Mesenchymal stem cell (in vitro differentiated cells and primary cell): ENCODE measurements at places on chromosomes 5 and 9.

DNA sequence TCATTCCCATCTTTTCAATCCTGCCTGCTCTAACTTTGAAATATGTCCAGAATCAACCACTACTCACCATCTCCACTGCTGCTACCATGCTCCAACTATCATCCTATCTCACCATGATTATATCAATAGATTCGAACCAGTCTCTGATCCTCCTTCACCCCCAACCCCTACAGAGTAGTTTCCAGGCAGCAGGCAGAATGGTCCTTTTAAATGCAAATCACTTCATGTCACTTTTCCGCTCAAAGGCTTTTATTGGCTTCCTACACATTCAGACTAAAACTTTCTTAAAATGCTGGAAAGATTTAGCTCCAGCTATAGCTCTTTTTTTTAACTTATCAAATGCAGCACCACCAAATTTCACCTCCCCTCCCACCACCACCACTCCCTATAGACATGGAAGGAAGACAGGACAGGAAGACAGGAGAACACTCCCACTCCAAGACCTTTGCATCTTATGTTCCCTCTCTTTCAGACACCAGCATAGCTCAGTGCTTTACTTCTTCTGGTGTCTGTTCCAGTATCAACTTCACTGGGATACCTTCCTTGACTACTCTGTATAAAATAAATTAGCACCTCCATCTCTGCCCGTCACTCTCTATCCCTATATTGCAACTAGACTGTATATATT, 9.9 kb upstream of the PPP2R2B start:
- no peak overlapping the region for H3K4me3 ChIP-seq
- DNase-seq: no peak
- H3K27me3 ChIP-seq: no peaks in the 10 kb centered on the region
- H3K27ac ChIP-seq: no peak overlapping the region

- H3K27me3 ChIP-seq: no peaks in the 10 kb centered on the region
- no peaks in the 10 kb centered on the region for H3K4me1 ChIP-seq
- no peaks in the 10 kb centered on the region for H3K36me3 ChIP-seq
- DNase-seq: peak; percentile 2
- no peak overlapping the region for H3K27ac ChIP-seq
Observed at GRCh38 chr5:165057145-165057544, 1551.7 kb downstream of the MAT2B start.

GRCh38 chr5:137027758-137028157, 471.4 kb downstream of the SPOCK1 start:
- no peak overlapping the region for H3K27ac ChIP-seq
- H3K4me1 ChIP-seq: no peaks in the 10 kb centered on the region
- H3K27me3 ChIP-seq: no peaks in the 10 kb centered on the region
- no peaks in the 10 kb centered on the region for H3K36me3 ChIP-seq
- no peak overlapping the region for H3K4me3 ChIP-seq
- DNase-seq: no peak

GRCh38 chr5:133489632-133490031, 122.7 kb downstream of the FSTL4 start:
- H3K27ac ChIP-seq: no peak overlapping the region
- H3K4me1 ChIP-seq: no peaks in the 10 kb centered on the region
- H3K4me3 ChIP-seq: no peak overlapping the region
- peaks cover 50% of the 10 kb centered on the region for H3K27me3 ChIP-seq
- no peak for DNase-seq

DNA sequence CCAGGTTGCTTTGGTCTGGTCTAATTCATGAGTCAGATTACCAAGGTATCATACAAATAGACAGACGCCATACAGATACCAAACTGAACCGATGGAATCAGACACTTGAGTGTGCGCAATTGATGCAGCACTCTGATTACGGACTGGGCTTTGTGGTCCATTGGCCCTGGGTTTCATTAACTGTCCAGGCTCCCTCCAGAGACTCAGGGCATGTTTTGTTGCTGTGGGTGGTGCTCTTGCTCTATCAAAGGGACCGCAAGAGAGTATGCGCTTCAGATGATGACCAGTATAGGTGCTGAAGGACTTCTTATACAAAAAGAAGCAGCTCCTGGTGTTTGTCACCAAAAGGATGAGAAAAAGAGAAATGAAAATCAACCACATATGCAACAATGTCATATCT, 36.9 kb upstream of the ANKRD55 start:
- H3K4me3 ChIP-seq: no peak overlapping the region
- no peaks in the 10 kb centered on the region for H3K27me3 ChIP-seq
- no peak overlapping the region for H3K27ac ChIP-seq
- H3K4me1 ChIP-seq: peaks cover 6% of the 10 kb centered on the region
- DNase-seq: peak; percentile 33
- H3K36me3 ChIP-seq: no peaks in the 10 kb centered on the region

- peak; percentile 59 for DNase-seq
- H3K4me3 ChIP-seq: no peak overlapping the region
- H3K36me3 ChIP-seq: no peaks in the 10 kb centered on the region
- no peak overlapping the region for H3K27ac ChIP-seq
- no peaks in the 10 kb centered on the region for H3K27me3 ChIP-seq
Observed at GRCh38 chr5:125446986-125447385, 700.5 kb upstream of the ZNF608 start.

- peaks cover 2% of the 10 kb centered on the region for H3K4me1 ChIP-seq
- no peak overlapping the region for H3K27ac ChIP-seq
- H3K27me3 ChIP-seq: no peaks in the 10 kb centered on the region
- peaks cover 47% of the 10 kb centered on the region for H3K36me3 ChIP-seq
Observed at GRCh38 chr9:130225586-130225985, 40.0 kb upstream of the HMCN2 start.

- no peaks in the 10 kb centered on the region for H3K4me1 ChIP-seq
- H3K4me3 ChIP-seq: no peak overlapping the region
- H3K27me3 ChIP-seq: no peaks in the 10 kb centered on the region
- H3K27ac ChIP-seq: no peak overlapping the region
- H3K36me3 ChIP-seq: no peaks in the 10 kb centered on the region
- no peak for DNase-seq
Observed at GRCh38 chr5:142453932-142454331, 129.1 kb upstream of the SPRY4 start.

DNA sequence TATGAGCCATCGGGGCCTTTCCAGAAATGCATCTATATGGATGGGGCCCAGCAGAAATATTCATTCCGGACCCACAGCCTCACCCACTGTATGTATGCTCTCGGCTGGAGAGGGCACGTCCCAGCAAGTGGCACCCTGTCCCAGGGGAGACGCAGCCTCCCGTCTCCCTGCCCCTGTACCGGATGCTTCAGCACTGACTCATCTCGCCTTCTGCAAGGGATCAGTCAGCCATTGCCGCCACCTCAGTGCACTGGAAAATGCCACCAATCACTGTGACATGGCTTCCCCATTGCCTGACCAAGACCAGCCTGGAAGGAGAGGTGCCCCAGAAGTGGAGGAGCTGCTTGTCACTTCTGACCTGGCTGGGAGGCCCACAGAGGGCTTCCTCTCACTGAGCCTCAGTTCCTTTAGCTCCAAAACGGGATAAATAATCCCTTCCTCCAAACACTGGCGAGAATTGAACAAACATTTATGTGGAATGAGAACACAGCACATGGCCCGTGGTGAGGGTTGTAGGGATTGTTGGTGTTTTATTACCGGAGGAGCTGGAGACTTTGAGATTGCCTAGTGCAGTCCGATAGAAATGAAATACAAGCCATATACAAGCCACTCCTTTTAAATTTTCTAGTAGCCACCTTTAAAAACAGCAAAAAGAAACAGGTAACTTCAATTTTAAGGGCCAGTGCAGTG, 43.9 kb upstream of the ORM1 start:
- peak overlapping the region; percentile 90 for H3K27ac ChIP-seq
- H3K4me1 ChIP-seq: peaks cover 60% of the 10 kb centered on the region
- H3K27me3 ChIP-seq: no peaks in the 10 kb centered on the region
- H3K4me3 ChIP-seq: no peak overlapping the region

GRCh38 chr9:134537951-134538641, 103.5 kb upstream of the COL5A1 start:
- no peaks in the 10 kb centered on the region for H3K36me3 ChIP-seq
- H3K27ac ChIP-seq: no peak overlapping the region
- no peak for DNase-seq
- H3K4me3 ChIP-seq: no peak overlapping the region

DNA sequence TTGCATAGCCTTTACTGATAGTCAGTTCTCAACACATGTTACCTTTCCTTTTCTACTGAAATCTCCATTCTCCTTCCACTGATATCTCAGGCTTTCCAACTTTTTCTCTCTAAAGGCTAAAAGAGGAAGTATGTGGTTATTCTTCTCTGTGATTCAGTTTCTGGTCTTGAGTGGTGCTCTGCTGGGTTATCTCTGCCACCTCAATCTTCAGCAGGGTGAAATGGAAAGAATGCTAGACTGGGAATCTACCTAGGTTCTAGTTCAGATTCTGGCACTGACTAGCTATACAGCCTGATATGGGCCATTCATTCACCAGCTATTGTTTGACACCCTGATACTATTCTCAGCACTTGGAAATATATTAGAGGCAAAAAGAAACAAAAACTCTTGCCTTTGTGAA, 124.9 kb upstream of the GRIA1 start:
- no peak overlapping the region for H3K4me3 ChIP-seq
- H3K27me3 ChIP-seq: no peaks in the 10 kb centered on the region
- H3K27ac ChIP-seq: no peak overlapping the region
- H3K36me3 ChIP-seq: no peaks in the 10 kb centered on the region
- H3K4me1 ChIP-seq: no peaks in the 10 kb centered on the region
